NCI-H1417 treated with DMSO at 0.1 percent for 48 hours (cell line): ENCODE measurements at places on chromosomes 1 and 21.
A peak's percentile ranks its signal among the peaks of the same experiment; 100 is the strongest.

- DNase-seq, result no peak
Measured at GRCh38 chr21:32134441-32135130, 144.3 kb downstream of the MIS18A start.

GRCh38 chr1:5503556-5504363, 488.5 kb downstream of the NPHP4 start:
- DNase-seq, result no peak

DNA sequence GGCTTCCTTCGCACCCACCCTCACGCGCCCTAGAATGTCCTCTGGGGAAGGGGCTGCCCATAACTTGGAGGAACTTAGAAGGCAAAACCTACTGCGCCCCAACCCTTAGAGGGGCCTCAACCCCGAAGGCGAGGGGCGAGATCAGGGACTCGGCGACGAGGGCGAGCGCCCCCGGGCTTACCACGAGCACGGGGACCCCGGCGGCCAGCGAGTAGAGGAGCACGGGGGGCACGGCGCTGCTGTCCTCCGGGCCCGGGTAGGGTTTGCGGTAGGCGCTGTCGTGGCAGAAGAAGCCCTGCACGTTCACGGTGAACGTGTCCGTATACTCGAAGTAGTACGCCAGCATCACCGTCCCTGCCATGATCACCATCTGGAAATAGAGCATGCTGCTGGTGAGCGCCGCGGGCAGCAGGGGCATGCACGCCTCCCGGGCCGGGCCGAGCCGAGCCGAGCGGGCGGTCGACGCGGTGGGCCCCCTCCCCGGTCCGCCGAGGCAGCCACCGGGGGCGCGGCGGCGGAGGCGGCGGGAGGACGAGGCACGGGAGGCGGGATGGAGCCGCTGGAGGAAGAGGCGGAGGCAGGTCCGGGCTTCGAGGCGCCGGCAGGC, 304 bp downstream of the PLPPR5 start:
- DNase-seq, result no peak

GRCh38 chr1:175332515-175332914, 139.9 kb upstream of the KIAA0040 start:
- DNase-seq, result no peak

GRCh38 chr1:203584035-203584434, 42.6 kb upstream of the ATP2B4 start:
- DNase-seq, result no peak

GRCh38 chr1:17640393-17640792, 100.9 kb downstream of the ARHGEF10L start:
- no peak for DNase-seq

DNA sequence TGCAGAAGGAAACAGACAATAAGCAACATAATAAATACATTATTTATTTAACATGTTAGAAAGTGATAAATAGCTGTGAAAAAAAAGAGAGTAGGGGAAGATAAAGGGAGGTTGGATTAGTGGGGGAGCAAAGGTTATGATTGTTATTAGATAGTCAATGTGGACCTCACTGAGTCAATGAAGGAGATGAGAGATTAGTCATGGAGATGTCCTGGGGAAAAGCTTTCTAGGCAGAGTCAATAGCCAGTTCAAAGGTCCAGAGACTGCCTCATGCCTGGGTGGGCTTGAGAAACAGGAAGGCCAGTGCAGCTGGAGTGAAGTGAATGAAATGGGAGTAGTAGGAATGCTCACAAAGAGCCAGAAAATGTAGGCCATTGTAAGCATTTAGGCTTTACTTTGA, 187.1 kb upstream of the CACYBP start:
- DNase-seq, result no peak

DNA sequence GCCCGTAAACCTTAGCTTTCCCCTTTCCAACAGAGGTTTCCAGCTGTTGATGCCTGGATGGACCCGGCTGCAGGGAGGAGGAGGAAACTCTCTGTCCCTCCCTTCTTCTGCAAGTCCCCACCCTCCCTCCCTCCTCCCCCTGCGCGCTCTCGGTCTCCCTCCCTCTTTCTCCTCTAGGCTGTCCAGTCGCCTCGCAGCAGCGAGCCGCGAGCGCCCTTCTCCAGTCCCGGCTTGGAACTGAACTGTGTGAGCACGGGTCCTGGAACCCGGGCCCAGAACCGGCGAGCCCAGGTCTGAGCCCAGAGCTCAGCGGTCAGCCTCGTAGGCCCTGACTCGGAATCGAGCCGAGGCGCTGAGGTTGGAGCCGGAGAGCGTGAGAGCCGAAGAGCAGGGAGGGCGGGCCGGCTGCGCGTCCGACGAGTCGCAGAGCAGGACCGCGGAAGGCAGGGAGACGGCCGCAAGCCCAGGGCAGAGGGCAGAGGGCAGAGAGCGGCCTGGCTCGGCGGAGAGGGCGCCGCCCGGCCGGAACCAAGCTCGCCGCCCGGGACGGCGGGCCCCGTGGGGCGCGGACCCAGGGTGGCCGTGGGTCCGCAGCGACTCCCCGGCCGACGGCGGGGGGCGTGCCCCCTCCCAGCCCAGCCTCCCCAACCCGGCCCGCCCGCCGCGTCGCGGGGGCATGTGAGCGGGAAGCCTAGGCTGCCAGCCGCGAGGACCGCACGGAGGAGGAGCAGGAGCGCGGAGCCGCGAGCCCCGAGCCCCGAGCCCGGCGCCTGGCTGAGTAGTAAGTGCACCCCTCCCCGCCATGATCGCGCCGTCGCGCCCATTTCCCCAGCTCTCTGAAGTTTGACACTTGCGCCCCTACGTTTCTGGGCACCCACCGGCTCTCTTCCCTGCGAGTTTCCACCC, at the start of gene SOX13:
TSS of gene SOX13 (plus strand) at position 185 of the 906 bp plus-strand sequence. CDS start 39,801 bp downstream, outside the sequence.
- no peak for DNase-seq

DNA sequence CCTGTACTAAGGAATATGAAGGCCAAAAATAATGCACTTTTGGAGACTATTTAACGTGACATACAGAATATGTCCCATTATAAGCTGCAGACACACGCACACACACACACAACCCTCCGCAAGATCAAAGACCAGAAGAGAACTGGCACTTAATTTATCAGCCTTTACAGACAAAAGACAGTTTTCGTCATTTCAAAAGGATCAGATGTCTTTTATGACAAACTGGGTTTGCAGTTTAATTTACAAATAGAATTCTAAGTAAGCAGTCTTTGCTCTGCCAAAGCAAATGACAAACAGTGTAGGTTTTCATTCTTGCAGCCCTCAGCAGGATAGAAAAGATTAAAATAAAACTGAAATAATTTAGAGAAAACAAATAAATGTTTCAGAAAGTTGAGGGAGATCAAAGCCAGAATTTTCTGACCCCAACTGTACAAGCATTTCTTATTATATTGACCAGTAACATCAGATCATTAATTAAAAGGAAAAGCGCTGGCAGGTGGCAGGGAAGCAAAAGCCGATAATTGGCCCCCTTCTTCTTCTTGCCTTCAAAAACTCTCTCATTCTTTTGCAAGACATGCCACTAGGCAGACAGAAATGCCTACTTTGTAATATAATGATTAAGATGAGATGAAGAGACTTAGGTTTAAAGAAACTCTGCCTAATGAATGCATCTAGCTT, 169.0 kb downstream of the DENND1B start:
- no peak for DNase-seq

GRCh38 chr1:209641832-209642172, 10.4 kb downstream of the LAMB3 start:
- DNase-seq, result no peak

DNA sequence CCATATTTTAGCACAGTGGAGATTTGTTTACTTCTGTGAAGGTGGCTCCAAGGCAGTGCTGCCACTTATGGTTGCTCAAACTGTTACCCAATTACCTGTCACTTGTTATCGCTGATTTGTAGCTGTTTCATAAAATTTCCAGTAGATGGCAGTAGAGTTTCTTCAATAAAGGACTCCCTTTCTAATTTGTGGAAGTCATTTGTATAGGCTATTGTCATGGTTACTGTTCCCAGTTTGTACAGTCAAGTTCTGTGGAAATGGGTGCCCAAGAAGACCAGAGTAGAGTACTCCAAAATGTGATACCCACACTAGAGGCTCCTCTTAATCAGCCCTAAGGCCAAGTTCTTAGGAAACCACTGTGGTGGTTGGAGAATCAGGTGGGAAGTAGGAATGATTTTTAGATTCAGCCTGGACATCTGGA, 186.1 kb downstream of the CLEC20A start:
- DNase-seq, result peak; percentile 37
